ENCODE measurements at places on chromosomes 11 and 22.

- no peak for DNase-seq
These were observed 23.7 kb upstream of the SLC36A4 start for GRCh38 chr11:93221539-93221938.

DNA sequence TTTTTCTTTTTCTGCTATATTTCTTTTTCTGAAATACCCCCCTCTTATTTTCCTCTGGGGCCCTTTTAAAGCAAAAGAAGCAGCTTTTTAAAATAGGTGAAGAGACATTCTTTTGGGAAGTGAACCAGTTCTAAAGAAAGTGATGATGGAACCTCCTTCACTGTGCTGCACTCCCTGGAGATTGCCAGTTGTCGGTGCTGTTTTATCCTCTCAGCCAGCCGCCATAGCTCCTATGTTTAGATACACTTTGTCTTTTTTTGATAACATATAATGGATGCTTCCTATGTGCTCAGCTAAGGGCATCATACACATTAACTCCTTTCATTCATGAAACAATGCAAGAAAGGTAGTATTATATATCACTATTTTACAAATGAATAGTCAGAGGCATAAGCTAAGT lies 14.0 kb downstream of the CFAP300 start:
- no peak for DNase-seq

DNA sequence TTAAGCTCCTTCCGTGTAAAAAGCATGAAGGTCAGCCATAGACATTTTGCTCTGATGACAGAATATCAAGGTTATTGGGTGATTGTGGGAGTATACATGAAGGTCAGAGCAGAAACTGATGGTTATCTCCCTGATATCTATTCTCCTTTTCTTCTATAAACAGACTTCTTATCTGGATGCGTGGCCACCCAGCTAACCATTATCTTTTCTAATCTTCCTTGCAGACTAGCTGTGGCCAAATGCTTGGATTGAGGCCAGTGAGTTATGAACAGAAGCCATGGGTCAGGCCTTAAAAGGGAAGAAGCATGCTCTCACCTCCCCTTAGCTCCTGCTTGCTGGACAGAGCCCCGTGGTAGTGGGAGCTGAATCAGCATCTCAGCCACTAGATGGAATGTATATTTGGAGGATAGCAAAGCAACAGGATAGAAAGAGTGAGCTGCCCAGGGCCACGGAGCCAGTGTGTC lies 31.3 kb upstream of the LRRC55 start:
- DNase-seq = no peak

- DNase-seq = no peak
These were observed 28.4 kb downstream of the RNF169 start for GRCh38 chr11:74777038-74777437.

GRCh38 chr11:115302946-115303703 lies 201.1 kb downstream of the CADM1 start:
- DNase-seq = no peak

DNA sequence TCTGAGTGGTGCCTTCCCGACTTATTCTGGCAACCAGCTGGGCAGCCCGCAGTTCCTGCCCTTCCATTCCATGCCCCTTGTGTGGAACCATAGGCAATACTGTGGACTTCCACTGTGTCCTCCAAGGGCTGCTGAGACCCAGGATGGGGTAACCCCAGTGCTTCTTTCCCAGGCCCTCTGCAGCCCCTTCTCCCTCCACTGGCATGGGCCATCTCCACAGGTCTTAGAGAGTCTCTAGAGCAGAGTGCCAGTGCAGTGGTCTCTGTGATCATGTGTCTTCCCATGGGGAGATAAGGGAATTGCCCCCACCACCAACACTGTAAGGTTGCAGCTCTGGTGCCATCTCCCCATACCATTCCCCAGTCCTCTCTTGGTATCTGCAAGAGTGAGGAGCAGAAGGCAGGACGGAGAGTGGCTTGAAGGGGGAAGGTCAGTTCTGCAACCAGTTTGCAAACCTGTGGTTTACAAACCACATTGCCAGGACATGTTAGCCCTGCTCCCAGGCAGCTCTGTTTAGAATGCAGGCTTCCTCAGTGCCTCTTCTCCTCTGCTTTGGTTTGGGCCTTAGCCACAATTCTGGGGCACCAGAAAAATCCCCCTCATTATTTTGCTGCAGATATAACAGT lies 20.9 kb upstream of the DRD2 start:
- DNase-seq = no peak

DNA sequence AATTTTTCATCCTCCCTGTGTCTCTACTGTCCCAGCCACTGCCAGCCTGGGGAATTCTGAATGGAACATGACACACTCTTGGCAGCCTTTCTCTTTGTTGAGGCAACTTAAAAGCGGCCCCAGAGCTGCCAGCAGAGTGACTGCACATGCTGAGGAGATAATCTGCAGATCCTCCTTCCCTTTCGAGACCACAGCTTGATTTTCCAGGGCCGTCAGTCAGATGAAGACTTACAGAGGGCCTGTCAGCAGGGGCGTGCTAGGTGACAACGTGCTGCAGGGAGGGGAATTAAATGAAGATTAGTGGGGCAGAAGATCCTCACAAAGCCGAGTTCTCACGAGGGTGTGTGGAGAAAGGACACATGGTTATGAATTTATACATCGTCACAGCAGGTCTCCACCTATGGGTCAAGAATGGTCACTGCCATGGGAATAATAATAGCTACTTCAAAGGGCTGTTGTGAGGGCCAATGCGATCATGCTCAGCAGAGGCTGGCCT lies 193.5 kb upstream of the PITPNB start:
- no peak for DNase-seq

DNA sequence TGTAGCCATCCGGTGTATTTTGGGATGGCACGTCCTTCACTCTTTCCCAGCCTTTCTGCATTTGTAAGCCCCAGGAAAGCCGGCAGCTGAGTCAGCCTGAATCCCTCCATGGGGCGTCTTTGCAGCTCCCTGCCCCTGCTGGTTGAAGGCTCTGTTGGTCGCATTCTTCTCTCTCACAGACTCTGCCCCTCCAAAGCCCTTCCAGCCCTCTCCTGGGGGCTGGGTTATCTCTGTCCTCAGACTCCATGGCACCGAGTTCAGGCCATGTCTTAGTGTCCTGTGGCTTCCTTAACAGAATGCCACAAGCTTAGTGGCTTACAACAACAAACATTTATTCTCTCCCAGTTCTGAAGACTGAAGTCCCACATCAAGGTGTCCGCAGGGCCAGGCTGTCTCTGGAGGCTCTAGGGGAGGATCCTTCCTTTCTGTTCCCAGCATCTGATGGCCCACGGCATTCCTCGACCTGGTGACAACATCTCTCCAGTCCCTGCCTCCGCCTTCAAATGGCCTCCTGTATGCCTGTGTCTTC lies 62.2 kb downstream of the BCR start:
- no peak for DNase-seq

GRCh38 chr11:117932426-117932825 lies 3.2 kb upstream of the TMPRSS13 start:
- DNase-seq = no peak

DNA sequence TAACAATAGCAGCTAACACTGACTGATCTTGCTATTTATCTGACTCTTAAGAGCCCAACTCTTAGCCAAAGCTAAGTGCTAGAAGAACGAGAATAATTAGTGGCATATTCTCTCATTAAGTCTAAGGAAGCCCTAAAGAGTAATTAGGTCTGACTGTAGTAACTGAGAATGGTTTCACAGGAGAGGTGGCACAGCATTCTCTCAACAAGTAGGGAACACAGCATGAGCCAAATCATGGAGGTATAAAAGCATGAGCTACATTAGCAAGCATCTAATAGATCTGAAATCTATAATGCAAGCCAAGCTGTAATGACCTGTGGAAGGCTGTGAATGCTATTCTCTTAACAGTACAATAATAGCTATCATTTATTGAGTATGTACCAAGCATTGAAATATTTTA lies 230.6 kb downstream of the TTC28 start:
- DNase-seq = no peak

- DNase-seq = no peak
These were observed 10.4 kb upstream of the TIMP3 start for GRCh38 chr22:32791056-32791455.

DNA sequence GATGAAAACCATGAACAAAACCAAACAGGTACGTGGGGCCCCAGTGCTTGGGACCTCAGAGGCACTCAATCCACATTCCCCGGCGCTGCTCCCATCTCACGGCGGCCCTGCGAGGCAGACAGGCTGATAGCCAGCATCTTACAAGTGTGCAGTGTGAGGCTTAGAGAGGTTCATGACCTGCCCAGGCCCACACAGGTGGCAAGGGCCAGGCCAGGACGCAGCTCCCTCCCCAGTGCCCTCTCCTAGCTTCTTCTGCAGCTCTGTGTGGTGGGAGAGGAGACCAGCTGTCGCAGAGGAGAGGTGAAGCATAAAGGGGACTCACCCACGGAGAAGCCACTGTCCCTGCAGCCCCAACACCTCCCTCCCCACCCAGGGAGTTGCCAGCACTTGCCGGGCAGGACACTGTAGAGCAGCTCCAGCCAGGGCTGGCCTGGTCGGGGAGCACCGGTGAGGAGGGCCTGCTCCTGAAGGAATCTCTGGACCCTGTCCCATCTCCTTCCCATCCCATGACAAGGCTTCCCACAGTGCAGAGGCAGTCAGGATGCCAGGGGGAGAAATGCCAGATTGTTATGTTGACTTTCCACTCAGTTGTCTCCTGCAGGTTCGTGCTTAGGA lies 92.4 kb upstream of the TMEM45B start:
- no peak for DNase-seq

DNA sequence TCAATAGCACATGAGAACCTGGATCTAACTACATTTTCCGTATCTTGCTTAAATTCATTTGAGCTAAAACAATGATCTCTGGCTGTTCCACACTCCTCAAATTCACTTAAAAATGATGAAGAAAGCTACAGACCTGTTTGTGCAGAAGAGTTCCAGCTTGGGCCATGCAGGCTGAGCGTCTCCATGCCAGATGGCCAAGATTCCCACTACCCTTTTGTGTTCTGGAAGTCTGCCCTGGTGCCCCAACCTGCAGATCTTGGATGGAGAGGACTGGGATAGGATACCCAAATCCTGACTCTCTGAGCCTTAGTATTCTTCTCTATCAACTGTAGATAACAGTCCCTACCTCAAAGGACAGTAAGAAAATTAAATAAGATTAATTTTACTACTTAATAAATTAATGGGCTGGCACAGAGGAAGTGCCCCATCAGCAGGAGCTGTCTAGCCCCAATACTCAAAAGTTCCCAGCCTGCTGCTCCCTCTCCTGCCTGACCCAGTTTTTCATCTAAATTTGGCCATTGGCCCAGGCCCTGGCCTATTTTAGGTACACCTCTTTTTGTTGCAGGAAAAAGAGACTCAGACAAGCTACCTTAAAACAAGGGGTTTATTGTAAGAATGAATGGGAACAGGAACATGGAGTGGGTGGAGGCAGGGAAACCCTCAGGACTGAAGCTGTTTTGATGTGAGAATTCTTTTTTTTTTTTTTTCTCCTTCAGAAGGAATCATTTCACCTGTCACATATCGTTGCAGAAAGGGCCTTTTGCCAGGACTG lies 81.4 kb upstream of the GRK3 start:
- DNase-seq = no peak

DNA sequence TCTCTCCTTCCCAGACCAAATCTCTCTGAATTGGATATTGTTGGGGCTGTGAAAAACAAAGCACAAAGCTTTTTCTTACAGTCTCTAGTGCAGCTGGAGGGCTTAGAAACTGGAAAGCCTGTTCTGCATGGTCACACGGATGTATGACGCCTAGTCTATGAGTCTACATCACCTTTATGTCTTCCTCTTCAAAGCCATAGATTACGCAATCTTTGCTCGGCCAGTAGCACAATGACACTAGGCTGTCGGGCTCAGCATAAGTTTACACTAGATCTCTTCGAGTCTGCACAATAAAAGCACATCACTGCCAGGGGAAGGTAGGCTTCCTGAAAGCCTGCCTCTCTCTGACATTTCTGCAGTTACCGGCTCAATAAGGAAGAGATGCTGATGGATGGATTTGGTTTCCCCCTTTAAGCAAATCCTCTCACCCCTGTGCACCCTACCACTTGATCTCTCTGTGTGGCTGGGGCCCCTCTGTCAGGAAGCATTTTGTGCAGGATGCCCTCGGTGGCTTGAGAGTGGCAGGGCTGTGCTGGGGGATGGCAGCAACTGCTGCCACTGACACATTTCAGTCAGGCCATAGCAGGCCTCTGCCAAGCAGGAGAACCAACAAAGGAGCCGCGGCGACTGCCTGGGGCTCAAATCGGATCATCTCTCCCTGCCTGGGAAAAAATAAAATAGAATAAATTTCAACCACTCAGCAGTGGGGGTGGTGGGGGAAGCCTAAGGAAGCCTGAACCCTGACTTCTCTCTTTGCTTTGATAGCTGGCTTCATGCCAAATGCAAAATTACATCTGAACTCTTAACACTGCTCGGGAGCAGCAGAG lies 1272.8 kb downstream of the LRRC4C start:
- no peak for DNase-seq

DNA sequence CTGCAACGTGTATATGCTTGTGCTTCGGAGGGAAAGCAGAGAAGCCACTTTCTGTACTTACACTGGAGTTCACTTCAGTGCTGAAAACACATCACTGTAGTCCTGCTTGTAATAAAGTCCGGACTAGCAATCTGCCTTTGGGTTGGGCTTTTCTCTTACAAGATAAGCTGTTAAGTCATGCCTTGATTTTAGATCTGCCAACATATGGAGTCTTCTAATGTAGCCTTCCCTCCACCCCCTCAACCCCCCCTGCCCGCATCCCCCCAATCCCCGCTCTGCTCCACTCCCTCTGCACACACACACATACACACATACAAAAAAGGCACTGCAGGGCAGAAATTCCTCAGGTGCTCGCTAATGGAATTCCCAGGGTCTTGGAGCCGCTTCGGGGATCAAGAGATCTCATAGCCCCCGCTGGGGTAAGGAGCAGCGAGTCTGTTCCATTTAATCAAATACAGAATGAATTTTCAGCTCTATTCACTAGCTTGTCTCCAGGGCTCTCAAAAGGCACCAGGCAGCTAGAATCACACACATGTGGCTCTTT lies 3.4 kb downstream of the CDON start:
- DNase-seq = no peak

- DNase-seq = no peak
These were observed 134.4 kb downstream of the CSNK2A3 start for GRCh38 chr11:11218629-11218986.

- DNase-seq = no peak
These were observed 2.9 kb upstream of the MRGPRG start for GRCh38 chr11:3221408-3222002.

GRCh38 chr22:40403651-40404050 lies 33.3 kb downstream of the SGSM3 start:
- no peak for DNase-seq

- no peak for DNase-seq
These were observed 41.8 kb upstream of the AMPD3 start for GRCh38 chr11:10413268-10413667.

- DNase-seq = no peak
These were observed 44.4 kb downstream of the GDPD5 start for GRCh38 chr11:75481223-75481921.

GRCh38 chr11:66150725-66151124 lies 80.7 kb downstream of the PACS1 start:
- DNase-seq = no peak

DNA sequence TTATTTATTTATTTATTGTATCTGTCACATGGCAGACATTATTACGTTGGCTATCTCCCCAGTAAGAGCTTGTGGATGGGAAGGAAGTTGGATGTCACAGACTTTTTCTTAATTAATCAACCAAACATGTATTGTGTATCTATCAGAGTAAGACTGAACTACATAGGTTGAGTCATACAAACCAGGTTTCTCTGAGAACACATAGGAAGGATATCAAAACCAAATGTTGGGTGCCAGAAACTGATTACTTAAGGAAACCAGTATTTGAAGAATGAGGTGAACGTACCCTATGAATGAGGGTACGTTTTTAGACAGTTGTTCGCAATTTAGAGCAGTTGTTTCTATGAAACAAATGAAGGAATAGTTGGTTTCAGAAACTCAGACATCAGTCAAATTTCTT lies 136.4 kb downstream of the SLC17A6 start:
- no peak for DNase-seq
